ENCODE measurements at places on chromosomes 3 and 15. TPM values are rescaled to one million over a fixed set of nuclear protein-coding genes. Genes with fewer than 3 reads are reported as not detected.

- H3K4me3 ChIP-seq = no peak overlapping the region
- peaks cover 3% of the 10 kb centered on the region for H3K4me1 ChIP-seq
- peaks cover 27% of the 10 kb centered on the region for H3K27me3 ChIP-seq
- H3K27ac ChIP-seq = no peak overlapping the region
Measured at GRCh38 chr15:68668926-68669600, 90.3 kb downstream of the CORO2B start.

- no peak overlapping the region for H3K27ac ChIP-seq
- no peaks in the 10 kb centered on the region for H3K4me1 ChIP-seq
- H3K36me3 ChIP-seq = no peaks in the 10 kb centered on the region
- no peak for DNase-seq
- H3K4me3 ChIP-seq = no peak overlapping the region
Measured at GRCh38 chr3:128231606-128232005, 78.3 kb downstream of the EEFSEC start.

DNA sequence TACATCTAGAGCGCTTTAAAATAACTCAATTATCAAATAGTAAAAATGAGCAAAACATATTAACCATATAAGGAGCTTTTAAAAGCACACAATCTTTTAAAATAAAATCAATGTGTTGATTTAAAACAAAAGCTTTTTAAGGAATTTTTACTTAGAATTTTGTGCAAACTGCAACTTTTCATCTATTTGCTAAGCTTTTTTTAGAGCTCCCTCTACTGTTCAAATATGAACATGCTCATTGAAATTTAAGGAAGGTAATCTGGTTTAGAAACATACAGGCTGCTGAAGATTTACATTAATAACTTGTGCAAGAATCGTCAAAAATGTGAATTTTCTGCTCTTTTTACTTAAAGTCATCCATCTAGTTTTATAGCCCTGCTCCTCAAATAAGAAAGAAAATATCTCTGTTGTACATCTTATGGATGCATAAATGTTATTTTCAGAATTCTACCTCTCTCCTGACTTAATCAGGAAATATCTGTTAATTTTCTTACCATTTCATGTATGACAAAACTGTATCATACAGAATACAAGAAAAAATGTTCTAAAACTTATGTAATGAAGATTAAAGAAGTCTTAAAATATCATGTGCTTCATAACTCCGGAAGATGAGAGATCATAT lies 469.4 kb upstream of the ROBO2 start:
- H3K36me3 ChIP-seq = no peaks in the 10 kb centered on the region
- no peak overlapping the region for H3K27ac ChIP-seq
- no peak for DNase-seq
- H3K4me1 ChIP-seq = no peaks in the 10 kb centered on the region
- H3K4me3 ChIP-seq = no peak overlapping the region

GRCh38 chr15:88690331-88690730 lies 51.5 kb downstream of the ISG20 start:
- H3K4me3 ChIP-seq = no peak overlapping the region
- H3K4me1 ChIP-seq = no peaks in the 10 kb centered on the region
- H3K27ac ChIP-seq = no peak overlapping the region
- no peaks in the 10 kb centered on the region for H3K36me3 ChIP-seq
- H3K27me3 ChIP-seq = peaks cover 16% of the 10 kb centered on the region
- DNase-seq = no peak

SLC51B gene
- not detected for total RNA-seq
